ENCODE measurements at places on chromosomes 12 and 14. TPM values are rescaled to one million over a fixed set of nuclear protein-coding genes. Genes with fewer than 3 reads are reported as not detected.

GPD1 gene
- 0.69 TPM for total RNA-seq

HOXC4 gene
- total RNA-seq, result 0.52 TPM

TOMM20L gene
- total RNA-seq, result not detected

GRCh38 chr14:95216008-95216407 is 58.7 kb upstream of the DICER1 start:
- no peak for DNase-seq

GRCh38 chr12:56628671-56629458 is 1.3 kb downstream of the BAZ2A start:
- peak; percentile 50 for DNase-seq

DNA sequence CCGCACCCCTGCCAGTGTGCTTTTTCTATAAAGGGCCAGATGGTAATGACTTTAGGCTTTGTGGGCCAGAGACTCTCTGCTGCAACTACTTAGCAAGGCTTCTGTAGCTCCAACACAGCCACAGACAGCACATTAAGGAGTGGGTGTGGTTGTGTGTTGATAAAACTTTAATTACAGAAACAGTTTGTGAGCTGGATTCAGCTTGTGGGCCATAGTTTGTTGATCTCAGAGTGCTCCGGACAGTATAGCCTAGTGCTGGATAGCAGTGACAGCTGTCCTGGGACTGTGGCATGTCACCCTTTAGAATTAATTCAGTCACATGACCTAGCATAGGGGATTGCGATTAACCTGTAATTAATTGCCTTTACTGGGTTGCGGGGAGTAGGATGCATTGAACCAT is 109.7 kb downstream of the ZNF664 start:
- no peak for DNase-seq

DNA sequence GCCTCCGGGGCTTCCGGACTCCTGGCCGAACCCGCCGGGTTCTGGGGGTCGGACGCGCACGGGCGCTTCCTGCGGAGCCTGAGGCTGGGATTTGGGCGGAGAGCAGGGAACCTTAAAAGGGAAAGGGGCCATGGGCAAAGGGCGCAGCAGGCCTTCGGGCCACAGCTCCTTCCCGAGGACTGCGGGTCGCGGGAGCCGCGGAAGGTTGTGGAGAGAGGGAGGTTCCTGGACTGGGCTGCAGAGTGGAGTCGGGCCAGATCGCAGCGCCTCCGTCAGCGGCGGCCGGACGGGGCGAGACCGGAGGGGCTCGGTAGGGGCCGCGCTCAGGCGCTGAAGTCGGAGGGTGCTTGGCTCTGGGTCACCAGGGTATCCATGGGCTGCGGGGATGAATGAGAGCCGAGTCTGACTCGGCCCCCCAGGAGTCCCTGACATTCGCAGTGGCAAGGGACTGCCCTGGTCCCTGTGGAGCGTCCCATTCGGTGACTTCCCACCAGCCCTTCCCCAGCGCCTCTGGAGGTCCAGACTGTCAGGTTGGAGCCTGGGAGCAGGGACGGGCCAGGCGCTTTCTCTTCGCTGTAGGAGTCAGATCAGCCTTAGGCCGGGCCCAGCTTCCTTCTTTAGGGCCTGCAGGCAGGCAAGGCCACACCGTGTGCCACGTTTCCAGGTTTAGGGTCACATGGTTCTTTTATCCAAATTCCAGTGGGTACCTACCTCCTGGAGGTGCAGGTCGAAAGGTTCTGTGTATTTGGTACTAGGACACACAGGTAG is 938 bp upstream of the SLC25A29 start:
- DNase-seq, result no peak

DNA sequence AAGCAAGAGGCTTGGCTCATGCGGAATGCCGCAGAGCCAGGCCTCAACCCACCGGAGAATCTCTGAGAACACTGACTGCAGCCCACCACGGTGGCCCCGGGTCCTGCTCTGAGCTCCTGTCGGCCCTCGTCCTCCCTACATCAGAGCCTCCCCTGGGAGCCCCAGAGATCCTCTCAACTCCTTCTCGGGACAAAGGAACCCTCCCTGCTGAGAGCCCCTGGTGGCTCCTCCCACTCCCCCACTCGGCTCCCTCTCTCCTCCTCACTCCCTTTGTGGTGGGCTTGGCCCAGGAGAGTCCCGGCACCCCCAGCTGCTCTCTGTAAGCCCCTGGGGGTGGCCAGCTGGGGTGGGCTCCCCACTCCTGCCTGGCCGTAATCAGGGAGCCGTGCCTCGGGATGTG is 11.1 kb upstream of the INF2 start:
- no peak for DNase-seq

- peak; percentile 76 for DNase-seq
These were observed 3.3 kb upstream of the CIPC start for GRCh38 chr14:77094672-77095284.

- no peak for DNase-seq
These were observed 46.1 kb upstream of the CLEC14A start for GRCh38 chr14:38302034-38302433.

DNA sequence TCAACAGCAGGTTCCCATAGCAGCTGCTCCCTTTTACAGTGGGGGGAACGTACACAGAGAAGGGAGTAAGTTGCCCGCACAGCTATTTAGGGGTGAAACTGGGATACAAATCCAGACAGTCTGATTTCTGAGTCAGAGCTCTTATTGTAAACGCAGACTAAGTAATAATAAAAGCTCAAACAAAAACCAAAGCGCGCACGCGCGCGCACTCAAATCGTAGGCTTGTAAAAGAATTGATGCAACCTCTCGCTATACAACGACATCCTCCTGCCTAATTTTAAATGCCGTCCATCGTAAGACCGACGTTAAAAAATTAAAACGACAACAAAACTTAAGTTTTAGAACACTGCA is 747 bp upstream of the DACT1 start:
- no peak for DNase-seq

DNA sequence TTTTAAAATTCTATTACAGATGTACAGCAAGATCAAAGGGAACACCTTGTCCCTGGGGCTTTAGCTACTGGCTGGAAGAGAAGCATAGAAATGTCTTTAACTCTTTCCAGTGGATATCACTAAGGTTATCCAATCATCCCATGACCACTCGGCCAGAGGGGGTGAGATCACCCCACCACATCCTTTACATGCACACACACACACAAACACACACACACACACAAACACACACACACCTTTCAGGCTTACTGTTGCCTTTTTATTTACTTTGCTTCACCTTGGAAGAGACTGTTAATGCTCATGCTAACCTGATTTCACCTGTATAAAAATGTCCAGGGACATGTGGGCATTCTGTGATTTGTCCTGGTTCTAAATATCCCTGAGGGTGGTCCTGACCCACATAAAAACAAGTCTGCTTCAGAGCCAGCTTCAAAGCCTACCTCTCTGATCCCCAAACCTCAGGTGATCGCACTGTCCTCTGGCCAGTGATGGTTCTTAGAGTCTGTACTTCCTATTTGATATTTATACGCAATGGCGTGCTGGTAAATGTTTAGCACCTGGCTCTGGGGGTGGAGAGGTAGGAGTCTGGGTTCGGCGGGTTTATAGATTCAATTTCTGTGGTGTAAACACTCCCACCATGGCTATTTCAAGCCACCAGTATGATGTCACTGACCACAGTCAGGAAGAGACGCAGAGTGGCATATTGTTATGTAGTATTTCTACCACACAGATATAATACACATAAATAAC is 166.1 kb upstream of the EEA1 start:
- no peak for DNase-seq

All from renal cortical epithelial cell (primary cell).